Germinal center (tissue), 1 donor: ENCODE measurements at places on chromosomes 6 and 20.

- no peak for DNase-seq
These were observed 30.4 kb downstream of the TRMT6 start for GRCh38 chr20:5919626-5920544.

GRCh38 chr20:25532971-25533391 lies 52.4 kb downstream of the NINL start:
- DNase-seq = no peak

DNA sequence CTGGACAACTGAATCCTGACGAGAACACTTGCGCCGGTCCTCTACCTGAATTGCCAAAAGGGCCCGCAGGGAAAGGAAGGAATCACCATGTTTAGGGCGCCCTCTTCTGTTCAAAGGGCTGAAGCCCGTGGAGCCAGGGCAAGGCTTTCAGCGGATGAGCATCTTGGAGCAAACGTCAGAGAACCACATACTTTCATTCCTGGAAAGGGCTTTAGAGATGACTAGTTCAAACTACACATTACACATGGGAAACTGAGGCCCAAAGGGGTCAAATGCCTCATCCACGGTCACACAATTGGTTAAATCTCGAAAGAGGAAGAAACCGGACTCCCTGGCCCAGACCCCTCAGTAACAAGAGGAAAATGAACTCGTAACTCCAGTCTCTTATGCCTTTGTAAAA lies 11.5 kb upstream of the ZNF133 start:
- DNase-seq = peak; percentile 55

- DNase-seq = no peak
These were observed 9.1 kb upstream of the ZNF133 start for GRCh38 chr20:18279242-18279641.

DNA sequence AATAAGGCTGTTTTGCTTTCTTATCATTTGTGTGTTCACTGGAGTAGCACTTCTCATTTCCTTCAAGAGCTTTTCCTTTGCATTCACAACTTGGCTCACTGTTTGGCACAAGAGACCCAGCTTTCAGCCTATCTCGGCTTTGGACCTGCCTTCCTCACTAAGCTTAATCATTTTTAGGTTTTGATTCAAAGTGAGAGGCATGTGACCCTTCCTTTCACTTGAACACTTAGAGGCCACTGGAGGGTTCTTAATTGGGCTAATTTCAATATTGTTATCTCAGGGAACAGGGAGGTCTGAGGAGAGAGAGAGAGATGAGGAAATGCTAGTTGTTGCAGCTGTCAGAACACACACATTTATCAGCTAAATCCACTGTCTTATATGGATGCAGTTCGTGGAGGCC lies 82.9 kb upstream of the SCAF8 start:
- DNase-seq = no peak

DNA sequence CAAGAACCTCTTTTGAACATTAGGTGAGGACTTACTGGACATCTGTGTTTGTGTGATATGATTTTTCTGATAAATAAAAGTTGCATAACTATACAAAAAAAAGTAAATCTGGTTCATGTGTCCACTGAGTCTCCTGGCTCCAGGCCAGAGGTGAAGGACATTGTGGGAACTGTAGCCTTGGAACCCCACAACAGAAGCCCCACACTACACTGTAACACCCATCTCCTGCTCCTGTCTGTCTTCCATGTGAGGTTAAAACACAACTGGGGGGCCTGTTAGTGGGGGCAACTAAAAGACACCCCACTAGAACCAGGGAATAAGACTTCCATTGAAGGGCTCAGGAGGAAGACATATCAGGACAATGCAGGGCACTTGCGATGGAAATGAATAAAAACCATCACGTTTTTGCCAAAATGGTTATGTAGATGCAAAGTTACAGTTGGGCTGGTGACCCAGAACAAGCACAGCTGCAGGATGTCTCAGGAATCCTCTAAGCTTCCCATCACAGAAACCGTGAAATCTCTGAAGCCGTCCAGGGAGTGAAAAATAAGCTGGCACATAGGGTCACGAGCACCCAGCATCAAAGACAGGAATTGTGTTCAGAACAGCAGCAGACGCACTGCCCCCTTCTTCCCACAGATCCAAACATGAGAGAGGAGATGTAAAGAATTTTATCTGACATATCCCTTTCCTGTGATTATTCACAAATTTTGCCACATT lies 36.7 kb upstream of the PCSK2 start:
- DNase-seq = no peak

DNA sequence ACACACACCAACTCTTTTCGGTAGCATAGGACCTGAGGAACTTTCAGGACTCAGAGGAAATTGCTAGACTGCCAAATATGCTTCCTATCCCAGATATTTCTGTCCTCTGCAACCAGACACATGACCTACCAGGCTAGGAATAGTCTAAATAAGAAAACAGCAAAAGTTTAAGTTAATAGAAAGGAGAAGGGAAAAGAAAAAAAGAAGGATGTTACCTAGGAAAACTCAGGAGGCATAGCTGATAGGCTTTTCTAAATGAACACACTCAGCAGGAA lies 74.6 kb downstream of the MAP3K5 start:
- no peak for DNase-seq

DNA sequence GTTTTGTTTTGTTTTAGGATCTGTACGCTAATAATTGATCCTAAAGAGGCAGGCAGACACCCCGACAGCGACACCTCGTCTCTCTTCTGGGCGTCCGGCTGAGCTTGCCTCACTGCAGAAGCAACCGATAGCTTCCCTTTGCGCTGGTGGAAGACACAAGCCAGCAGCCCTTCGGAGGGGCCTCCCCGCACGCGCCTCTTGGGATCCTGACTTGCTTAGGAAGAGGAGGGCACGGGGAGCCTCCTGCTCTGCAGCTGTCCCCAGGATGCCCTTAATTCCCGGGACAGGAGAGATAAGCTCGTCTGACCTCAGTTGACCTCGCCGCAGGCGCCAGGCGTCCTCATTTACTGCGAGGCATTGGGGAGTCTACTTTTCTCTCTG lies 94.0 kb downstream of the CD83 start:
- peak; percentile 24 for DNase-seq

DNA sequence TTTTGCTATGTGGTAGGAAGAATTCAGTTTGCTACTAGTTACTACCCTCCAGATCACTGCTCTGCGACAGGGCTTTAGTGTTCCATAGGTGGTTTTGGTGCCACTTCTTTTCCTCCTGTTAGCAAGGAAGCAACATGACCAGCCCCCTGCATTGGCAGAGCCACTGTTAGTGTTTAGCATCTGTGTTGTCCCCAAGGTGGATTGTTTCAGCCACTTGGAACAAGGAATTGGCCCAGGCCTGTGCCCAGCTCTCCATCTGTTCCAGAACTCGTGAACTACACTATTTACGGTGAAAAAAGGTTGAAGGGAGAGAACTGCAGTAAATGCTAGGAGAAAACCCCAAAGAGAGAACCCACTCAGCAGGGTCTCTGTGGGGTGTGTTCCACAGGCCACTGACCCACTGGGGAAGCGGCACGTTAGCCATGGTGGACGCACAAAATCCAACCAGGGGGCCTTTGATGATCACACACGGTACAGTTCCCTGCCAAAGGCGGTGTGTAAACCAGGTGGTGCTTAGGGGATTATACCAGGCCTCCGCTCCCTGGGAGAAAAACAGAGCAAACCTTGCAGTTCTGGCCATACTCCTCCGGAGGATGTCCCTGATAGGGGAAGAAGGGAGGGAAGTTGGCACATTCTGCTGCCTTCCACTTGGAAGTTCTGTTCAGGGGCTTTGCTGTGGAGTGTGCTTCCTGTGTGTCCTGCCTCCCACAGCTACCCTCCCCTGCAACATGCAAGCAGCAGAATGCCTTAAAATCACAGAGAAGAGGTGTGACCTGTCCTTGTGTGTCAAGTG lies 72.3 kb downstream of the LYRM2 start:
- no peak for DNase-seq

- no peak for DNase-seq
These were observed 14.5 kb downstream of the FERMT1 start for GRCh38 chr20:6108330-6108729.

- peak; percentile 44 for DNase-seq
These were observed 212.1 kb upstream of the PHACTR1 start for GRCh38 chr6:12504325-12504966.

DNA sequence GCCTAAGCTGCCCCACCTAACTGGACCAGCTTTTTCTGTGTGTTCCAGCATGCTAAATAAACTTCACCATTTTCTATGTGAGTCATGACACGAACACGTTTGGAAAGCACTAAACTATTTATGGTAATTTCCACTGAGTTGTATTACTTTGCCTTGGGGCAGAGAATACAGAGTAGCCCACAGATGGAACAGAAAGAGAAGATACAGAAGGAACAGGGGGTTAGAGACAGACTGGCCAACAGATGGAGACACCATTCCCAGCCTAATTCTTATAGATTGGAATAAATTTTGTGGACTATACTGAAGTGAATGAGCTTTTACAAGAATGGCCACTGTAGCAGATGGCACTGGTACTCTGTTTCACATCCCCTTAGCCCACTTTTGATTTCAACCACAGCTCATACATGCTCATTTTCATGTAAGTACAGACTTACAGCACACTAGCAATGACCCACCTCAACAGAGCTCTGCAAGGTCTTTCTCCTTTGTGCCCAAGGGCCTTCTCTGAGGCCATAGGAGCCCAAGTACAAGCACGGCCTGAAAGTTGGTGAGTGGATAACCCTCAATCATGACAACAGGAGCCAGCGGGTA lies 13.1 kb upstream of the NT5DC1 start:
- no peak for DNase-seq

GRCh38 chr6:15244620-15245360 lies 1.1 kb upstream of the JARID2 start:
- peak; percentile 62 for DNase-seq

DNA sequence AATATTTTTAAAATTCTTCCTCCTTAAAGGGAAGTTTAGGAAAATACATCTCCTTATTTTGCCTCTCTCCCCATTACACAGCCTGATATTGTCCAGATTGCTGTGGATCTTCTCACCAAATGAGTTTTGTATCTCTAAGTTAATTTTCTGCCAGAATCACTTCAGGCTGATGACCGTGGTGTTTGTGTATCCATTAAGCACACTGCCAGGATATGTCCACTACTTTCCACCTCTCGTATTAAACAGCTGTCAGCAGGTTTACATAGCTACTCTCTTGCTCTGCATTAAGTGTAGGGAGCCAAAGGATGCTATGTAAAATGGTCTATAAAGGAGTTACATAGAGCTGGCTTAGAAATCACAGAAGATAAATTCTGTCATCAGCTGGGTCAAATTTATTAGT lies 201.1 kb downstream of the ZFAND3 start:
- DNase-seq = no peak

GRCh38 chr20:3543901-3544507 lies 73.2 kb downstream of the ATRN start:
- DNase-seq = no peak

DNA sequence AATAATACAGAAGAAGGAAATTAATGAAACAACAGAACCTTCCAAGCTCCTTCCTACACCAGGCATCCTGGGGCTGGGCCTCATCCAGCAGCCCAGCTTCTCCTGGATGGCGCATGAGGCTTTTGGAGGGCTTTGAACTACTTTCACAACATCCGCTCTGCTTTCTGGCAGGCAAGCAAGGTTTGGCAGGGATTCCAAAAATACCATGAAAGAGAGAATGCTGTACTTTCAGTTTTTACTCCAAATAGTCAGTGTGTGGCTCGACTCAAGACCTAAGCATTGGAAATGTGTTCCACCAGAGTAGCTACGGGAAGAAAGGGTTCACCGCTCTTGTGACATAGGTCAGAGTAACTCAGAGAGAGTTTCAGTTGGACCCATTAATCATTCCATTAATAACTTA lies 125.4 kb downstream of the OPRM1 start:
- no peak for DNase-seq

GRCh38 chr20:5927749-5928462 lies 22.4 kb downstream of the TRMT6 start:
- no peak for DNase-seq

DNA sequence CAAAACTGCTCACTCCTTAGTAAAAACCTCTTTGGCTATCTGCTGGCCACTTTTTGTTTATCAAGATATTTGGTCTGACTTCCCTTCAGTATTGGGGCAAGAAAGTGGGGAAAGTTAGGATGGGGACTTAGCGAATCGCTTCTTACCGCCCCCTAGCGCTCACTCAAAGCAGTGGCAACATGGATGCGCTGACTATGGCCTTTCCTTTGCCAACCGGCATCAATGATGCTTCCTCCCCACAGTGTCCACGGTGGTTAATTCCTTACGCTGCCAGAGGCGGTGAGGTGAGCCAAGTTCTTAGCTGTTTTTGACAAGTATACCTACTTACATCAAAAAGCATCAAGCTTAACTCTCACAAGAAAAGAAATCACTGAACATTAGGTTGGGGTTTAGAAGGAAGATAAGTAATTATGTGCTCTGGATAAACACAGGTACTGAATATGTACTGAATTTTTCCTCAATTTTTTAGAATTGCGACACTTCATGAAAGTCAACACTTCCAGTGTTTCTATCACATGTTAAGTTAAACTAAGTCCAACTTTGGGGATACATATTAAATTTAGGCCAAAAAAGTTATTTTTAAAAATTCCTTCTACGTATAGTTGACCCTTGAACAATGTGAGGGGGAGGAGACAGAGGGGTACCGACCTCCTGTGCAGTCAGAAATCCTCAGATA lies 86.7 kb downstream of the GMDS start:
- peak; percentile 12 for DNase-seq

GRCh38 chr6:127277878-127278843 lies 11.5 kb downstream of the RNF146 start:
- no peak for DNase-seq

- no peak for DNase-seq
These were observed 54.1 kb downstream of the UBE2V1 start for GRCh38 chr20:50058662-50059402.

- DNase-seq = no peak
These were observed 67.2 kb upstream of the RNF24 start for GRCh38 chr20:4082406-4083097.

DNA sequence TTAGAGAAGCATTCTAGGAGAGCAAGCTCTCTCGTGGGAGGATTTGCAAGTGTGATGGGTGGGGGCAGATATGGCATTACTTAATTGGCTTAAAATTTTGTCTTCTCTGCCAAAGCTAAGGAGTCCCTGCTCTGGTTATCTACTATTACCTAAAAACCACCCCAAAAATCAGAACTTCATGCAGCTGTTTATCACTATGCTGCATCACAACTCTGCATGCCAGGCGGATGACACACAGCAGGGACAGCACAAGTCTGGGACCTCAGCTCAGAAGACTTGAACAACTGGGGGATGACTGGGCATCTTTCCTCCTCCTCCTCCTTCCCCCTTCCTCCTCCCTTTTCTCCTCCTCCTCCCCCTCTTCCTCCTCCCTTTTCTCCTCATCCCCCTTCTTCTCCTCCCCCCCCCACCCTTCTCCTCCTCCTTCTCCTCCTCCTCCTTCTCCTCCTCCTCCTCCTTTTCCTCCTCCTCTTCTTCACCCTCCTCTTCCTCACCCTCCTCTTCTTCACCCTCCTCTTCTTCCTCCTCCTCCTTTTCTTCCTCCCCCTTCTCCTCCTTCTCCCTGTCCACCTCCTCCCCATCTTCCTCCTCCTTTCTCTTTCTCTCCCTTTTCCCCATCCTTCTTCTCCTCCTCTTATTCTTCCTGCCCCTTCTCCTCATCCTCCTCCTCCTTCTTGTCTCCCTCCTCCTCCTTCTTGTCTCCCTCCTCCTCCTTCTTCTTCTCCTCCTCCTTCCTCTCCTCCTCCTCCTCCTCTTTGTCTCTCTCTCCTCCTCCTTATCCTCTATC lies 218.6 kb upstream of the PMEPA1 start:
- DNase-seq = no peak

GRCh38 chr6:37612475-37612874 lies 85.2 kb downstream of the MDGA1 start:
- no peak for DNase-seq
